ENCODE measurements at places on chromosomes 6 and 20.
A peak's percentile ranks its signal among the peaks of the same experiment; 100 is the strongest.

GRCh38 chr6:168167431-168168315, 88.7 kb upstream of the FRMD1 start:
- no peak for DNase-seq

DNA sequence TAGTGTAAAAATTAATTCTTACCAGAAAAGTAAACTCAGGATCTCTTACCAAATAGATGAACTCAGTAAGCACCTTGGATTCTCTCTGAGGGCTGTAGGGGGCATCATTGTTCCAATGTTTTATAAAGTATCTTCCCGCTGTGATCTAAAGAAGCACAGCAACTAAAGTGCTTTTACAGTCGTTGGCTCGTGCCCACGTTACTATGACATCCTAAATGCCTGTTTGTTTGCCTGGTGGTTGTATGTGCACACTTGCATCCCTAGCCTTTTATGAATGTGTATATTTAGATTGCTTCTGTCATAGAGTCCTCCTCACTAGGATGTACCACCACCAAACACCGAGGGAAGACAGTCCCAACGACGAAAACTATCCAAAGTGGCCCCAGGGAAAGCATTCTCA, 34.5 kb downstream of the SLX4IP start:
- peak; percentile 94 for DNase-seq

GRCh38 chr6:135311446-135312200, 130.5 kb downstream of the MYB start:
- DNase-seq, result no peak

DNA sequence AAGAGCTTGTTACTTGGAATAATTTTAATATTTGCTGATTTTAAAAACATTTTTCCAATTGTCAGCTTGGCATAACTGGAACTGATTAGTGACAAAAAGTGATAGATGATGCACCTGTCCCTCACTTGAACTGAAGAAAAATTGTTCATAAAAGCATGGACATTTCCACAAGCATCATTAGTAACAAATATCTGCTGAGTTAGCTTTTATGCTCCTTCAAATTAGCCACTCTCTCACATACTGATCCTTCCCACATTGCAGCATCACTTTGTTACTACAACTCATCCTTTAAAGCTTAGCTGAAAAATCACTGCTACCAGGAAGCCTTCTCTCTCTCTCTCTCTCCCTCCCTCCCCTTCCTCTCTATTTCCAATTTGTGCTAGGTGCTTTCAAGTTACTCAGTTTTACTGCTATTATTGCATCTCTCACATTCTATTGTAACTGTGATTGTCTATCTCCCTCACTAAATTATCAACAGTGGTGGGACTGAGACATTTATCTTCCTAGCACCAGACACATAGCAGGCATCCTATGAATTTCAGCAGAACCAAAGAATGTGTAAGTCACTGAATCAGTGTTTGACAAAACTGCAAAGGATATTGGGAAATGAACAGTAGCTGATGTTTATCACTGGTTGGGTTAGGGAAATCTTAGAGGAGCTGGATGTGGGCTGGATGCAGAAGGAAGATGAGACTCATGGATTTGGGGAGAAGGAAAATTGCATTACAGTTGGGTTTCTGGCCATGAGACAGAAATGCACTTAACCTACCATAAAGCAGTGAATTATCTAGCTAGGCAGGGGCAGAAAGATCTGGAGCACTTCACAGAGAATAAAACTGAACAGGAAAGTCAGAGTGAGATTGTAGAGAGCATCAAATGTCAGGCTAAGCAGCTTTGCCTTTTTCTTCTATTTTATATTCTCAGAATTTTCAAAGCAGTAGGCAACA, 128.4 kb upstream of the PLN start:
- no peak for DNase-seq

DNA sequence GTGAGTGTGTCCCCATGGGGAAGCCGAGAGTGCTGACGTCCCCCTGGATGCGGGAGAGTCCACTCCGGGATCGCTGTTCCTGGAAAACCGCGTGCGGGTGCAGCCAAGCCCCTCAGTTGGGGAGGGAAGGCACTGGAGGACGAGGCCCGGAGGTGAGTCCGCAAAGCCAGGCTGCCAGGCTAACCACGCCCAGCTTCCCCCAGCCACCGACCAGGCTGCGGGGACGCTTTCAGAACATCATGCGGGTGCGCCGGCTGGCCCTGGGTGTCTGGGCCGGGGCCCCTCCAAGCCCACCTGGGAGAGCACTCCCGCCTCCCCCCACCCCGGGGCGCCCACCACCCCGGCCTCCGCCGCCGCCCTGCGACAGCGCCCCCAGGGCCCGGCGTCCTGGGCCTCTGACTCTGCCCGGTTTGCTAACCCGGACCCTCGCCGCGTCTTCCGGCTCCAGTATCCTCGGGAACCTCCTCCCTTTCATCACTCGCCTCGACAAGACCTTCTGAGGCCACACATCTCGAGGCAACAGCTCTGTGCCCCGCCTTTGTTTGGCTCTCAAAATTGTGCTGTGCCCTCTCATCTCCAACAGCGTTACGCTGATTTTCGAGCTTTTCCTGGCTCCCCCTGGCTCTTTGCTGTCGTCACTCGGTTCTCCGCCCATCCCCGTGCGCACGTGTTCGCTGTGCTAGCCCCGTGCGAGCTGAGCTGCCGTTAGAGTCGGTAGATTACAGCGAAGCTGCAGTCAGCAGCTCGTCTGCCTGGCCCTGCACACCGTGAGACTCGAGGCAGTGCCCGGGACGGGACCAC, 47.1 kb upstream of the ENTPD6 start:
- peak; percentile 61 for DNase-seq

GRCh38 chr6:27868311-27868710, 43.9 kb downstream of the OR2B2 start:
- no peak for DNase-seq

GRCh38 chr20:11118802-11119380, 445.1 kb upstream of the JAG1 start:
- DNase-seq, result no peak

DNA sequence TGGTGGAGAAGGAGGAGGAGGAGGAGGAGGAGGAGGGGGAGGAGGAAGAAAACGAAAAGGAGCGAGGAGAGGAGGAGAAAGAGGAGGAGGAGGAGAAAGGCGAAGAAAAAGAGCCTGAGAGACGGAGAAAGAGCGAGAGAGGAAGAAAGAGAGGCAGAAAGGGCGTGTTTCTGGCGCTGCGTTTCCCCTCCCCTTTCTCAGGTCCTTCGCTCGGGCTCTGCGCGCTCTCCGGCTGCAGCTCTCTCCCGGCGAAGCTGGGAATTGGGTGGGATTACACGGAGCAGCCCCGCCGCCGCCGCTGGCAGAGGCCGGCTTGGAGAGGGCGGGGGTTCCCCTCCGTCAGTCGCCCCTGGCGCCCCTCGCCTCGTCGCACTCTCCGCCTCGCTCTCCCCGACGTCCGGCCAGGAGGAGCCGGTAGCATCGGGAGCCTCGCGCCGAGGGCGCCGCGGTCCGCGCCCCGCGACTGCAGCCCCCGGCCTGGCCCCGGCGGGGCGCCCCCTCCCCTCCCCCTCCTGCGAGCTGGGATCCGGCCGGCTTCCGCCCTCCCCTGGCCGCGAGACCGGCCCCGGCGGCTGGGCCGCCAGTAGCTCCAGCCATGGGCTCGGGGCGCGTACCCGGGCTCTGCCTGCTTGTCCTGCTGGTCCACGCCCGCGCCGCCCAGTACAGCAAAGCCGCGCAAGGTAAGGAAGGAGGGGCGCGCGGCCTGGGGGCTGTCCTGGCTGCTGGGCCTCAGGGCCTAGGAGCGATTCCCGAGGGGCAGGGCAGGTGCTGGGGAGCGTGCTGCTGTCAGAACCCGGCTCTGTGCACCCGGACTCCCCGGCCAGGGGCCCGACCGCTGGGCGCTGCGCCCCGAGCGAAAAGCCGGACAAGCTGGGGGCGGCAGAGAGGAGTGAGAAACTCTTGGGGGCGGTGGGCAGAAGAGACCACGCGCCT, at the start of gene SCUBE3:
SCUBE3 (plus strand) TSS at position 133 of the 933 bp plus-strand sequence; CDS start at position 596, 463 bp downstream.
- DNase-seq, result peak; percentile 36

- DNase-seq, result no peak
These were observed 42.3 kb downstream of the GNAS start for GRCh38 chr20:58894652-58895447.
